ENCODE measurements at places on chromosomes 13 and 19.

DNA sequence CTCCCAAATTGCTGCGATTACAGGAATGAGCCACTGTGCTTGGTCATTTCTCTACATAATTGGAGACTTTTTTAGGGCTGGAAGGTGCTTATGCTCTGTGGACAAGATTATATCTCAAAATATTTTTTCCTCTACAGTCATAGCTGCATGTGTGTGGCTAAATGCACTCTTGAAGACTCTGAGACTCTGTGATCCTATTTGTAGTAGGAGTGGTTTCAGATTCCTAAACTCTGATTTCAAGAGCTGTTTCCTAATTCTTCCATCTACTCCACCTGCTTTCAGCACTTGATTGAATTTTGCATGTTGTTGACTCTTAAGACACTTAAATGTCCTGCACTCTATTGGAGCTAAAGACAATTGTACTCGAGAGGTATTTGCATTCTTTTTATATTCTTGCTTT lies 78.0 kb downstream of the KLF5 start:
- DNase-seq: no peak

DNA sequence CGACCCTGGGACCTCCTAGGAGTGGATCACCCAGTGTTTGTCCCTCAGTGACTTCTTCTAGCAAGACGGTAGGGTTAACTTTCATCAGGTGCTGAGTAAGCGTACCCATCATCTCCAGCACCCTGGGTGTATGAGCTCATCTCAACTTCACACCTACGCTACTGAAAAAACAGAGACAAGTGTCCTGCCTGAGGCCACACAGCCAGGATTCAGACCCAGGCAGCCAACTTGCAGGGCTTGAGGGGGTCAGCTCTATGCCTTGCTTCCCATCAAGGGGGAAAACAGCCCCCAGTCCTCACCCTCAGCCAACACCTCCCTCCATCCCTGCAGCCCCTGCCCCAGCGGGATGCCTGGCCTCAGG lies 4.6 kb downstream of the TLE2 start:
- DNase-seq: no peak

DNA sequence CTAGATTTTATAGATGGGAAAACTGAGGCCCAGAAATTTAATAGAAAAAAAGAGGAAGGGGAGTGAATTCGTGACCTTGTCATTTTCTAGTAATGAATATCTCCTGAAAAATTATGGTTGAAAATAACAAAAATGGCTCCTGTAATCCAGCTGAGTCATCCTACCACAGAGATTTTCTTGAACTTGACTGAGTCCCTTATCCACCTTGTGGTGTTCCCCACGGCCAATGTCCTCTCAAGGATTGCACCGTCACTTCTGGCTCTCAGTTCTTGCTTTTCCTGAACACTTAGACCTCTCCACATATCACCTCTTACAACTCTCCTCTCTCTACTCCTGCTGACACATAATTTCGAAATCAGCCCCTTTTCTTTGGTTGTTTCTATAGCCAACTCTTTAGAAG lies 1.2 kb upstream of the KATNAL1 start:
- DNase-seq: peak; percentile 25

DNA sequence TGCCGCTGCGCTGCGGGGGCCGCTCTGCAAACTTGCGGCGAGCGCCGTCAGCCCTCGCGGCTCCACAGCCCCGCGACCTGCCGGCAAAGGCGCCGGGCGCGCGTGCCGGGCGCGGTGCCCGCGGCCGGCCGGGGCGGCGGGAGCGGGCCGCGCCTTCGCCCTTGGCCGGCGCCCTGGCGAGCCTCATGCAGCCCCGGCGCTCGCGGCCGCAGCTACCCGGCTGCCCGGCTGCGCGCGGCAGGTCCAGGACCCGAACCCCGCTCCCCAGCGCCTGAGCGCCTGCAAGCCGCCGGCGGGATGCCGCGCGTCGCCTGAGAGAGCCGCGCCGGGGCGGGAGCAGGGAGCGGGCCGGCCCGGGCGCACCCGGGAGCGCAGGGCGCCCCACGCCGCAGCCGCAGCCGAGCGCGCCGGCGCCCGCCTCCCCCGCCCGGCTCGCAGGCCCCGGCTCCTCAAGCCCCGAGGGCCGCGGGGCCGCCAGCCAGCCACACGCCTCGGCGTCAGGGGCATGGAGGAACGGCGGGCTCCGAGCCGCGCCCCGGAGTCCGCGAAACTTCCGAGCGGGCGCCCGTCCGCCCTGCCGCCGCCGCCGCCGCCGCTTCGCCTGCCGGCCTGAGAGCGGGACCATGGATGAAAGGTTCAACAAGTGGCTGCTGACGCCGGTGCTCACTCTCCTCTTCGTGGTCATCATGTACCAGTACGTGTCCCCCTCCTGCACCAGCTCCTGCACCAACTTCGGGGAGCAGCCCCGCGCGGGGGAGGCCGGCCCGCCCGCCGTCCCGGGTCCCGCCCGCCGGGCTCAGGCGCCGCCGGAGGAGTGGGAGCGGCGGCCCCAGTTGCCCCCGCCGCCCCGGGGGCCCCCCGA lies 564 bp downstream of the HS6ST3 start:
- peak; percentile 7 for DNase-seq

DNA sequence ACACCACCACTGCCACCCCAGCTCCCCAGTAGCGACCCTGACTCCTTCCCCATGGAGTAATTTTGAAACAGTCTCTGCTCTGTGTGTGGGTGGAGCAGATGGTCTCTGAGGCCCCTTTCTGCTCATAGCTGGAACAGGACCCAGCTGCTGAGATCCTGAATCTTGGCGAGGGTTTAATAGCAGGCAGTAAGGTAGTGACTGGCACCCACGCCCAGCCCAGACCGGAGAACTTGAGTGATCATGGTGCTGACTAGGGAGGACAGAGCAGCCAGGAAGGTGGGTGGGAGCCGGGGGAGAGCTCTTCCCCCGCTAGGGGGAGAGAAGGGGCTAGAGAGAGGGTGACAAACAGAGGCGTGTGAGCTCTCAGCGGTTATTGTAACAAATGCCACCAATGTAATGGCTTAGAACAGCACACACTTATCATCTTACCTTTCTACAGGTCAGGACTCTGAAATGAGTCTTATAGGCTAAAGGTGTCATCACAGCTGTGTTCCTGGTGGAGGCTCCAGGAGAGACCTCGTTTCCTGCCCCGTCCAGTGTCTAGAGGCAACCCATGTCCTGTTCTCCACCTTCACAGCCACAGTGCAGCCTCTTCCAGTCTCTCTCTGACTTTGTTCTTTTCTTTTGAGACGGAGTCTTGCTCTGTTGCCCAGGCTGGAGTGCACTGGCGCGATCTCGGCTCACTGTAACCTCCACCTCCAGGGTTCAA lies 7.2 kb upstream of the ACER1 start:
- DNase-seq: no peak

- DNase-seq: no peak
These were observed 116.2 kb downstream of the LHFPL6 start for GRCh38 chr13:39486758-39487157.

- DNase-seq: no peak
These were observed 51.3 kb downstream of the STK24 start for GRCh38 chr13:98525456-98526181.

DNA sequence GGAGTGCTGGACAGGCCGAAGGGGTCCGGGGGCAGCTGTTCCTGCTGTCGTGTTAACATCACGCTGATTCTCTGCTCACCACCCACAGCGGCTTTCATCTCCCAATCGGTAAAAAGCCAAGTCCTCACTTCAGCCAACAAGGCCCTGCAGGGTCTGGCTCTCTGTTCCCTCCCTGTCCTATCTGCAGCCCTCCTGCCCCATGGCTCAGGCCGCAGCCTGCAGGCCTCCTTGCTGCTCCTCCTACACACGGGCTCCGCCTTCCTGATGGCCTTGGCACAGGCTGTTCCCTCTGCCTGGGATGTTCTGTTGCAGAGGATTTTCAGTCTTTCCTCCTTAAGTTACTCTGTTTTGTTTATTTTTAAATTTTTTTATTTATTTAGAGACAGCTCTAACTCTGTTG lies 22.2 kb downstream of the FUZ start:
- no peak for DNase-seq

GRCh38 chr13:33318744-33319143 lies 33.2 kb upstream of the STARD13 start:
- DNase-seq: peak; percentile 14

- DNase-seq: no peak
These were observed 7.2 kb downstream of the VASP start for GRCh38 chr19:45514376-45515051.

- peak; percentile 84 for DNase-seq
These were observed 1.8 kb downstream of the TNPO2 start for GRCh38 chr19:12721656-12722565.

DNA sequence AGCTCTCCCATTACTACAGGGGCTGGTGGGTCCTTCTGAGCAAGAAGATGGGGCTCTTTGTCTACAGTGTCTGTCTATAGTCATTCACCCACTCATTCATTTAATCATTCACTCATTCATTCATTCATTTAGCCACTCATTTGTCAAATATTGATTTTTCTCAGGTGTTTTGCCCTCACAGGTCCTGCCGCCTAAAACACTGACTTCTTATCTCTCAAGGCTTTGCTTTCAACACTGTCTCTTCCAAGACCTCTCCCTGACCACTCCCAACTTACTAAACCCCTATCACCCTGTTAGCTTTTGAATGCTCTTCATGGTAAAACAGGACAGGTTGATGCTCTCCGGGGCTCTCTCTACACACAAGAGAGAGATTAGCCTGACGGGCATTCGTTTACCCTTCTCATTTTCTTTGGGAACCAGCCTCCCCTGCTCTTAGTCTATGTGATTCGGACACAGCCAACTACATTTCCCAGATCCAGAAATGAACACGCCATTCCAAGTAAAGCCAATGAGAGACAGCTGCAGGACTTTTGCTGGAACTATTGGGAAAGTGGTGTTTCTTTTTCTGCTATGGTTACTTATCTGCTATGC lies 22.7 kb downstream of the FAM187B start:
- DNase-seq: no peak

DNA sequence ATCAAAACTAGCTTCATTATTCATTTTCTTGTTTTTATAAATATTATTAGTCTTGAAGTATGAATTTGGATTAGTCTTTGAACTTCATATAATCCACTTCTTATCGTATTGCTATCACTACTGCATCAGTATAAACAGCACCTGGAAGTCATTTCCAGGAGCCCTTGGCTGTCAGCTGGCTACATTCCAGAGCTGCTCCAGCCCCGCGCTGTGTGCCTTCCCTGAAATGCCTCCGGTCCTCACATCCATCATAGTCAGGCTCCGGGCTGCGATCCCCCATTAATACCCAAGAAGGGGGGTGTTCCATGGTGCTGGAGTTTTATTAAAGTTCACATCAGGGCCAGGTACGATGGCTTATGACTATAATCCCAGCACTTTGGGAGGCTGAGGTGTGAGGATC lies 124.3 kb upstream of the GJB6 start:
- DNase-seq: peak; percentile 77

DNA sequence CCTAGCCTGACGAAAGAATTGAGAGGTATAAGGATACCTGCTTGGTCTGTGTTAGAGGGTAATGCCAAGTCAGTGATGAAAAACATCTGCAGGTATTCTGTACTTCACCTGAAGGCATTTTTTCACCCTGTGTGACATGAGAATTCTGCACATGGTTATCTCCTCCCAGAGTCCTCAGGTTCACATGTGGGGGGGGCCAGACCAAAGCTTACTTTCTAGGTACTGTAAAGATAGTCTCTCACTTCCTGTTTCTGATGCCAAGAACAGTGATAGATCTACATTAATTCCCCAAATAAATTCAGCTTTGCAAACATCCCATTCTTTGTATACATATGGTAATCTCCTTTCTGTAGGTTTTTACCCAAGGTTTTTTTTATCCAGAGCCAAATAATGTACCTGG lies 53.4 kb downstream of the GPC6 start:
- no peak for DNase-seq

DNA sequence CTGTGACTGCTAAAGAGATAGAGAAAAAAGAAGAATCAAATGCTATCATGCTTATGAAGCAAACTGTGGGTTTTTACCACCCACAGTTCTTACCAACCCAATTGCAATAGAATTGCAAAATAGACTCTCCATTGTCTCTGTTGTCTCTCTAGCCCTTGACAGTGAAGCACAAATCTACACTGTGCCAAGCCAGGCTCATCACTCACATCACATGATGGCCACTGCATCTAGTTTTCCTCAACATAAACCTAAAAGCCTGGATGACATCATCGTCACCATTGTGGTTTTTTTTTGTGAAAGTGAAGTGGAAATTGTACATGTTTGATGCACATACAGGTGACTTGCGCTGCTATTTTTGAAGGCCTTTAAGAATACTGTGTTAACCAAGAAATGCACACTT lies 56.1 kb downstream of the KL start:
- no peak for DNase-seq

GRCh38 chr13:99086267-99087097 lies 108.6 kb upstream of the DOCK9 start:
- peak; percentile 62 for DNase-seq

DNA sequence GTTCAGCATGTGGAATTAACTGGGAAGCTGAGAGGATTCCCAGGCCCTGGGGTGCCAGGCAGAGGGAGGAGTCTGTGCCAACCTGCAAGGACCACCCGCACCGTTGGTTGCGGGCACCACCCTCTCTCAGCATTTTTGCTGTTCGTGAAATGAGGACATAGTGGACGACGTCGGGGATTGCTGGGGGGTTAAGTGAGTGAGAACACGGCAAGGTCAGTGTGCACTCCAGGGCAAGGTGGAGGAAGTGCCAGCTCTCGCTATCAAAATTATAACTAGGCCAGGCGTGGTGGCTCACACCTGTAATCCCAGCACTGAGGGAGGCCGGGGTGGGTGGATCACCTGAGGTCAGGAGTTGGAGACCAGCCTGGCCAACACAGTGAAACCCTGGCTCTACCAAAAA lies 2.2 kb downstream of the FXYD3 start:
- no peak for DNase-seq

DNA sequence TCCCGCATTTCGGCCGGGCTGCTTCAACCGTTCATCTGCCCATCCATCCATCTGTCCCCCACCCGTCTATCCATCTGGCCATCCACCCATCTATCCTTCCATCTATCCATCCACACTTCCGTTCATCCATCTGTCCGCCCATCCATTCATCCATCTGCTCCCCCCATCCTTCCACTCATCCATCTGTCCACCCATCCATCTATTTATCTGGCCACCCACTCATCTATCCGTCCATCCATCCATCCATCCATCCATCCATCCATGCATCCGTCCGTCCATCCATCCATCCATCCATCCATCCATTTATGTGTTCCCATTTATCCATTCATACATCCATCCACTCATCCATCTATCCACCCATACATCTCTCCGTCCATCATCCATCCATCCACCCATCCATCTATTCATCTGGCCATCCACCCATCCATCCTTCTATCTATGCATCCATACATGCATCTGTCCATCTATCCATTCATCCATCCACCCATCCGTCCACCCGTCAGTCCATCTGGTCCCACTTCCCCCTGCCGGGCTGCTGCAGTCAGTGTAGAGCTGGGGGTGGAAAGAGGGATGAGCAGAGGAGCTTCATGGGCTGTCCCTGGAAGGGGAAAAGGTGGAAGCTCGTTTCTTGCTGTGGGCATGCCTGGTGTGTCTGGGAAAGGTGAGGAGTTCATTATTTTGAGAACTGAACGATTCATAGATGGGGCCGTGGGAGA lies 722 bp downstream of the HSD11B1L start:
- DNase-seq: no peak

DNA sequence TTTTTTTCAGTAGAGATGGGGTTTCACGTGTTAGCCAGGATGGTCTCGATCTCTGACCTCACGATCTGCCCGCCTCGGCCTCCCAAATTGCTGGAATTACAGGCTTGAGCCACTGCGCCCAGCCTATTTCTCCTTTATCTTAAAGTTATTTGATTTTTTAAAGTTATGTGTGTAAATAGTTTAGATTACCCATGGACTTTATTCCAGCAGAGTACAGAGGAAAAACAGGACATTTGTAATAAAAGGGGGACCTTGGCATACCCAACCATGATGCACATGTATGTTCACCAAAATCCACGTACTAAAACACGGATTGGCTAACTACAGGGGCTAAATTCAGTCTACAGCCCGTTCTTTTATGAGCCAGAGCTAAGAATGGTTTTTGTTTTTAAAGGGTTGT lies 13.7 kb upstream of the IZUMO2 start:
- no peak for DNase-seq
